ENCODE measurements at places on chromosomes 4 and X. TPM values are rescaled to one million over a fixed set of nuclear protein-coding genes. Genes with fewer than 3 reads are reported as not detected.
A peak's percentile ranks its signal among the peaks of the same experiment; 100 is the strongest.

GRCh38 chr4:30116401-30116800 is 603.8 kb upstream of the PCDH7 start:
- no peaks in the 10 kb centered on the region for H3K27me3 ChIP-seq
- H3K27ac ChIP-seq = no peak overlapping the region
- H3K4me1 ChIP-seq = no peaks in the 10 kb centered on the region

DNA sequence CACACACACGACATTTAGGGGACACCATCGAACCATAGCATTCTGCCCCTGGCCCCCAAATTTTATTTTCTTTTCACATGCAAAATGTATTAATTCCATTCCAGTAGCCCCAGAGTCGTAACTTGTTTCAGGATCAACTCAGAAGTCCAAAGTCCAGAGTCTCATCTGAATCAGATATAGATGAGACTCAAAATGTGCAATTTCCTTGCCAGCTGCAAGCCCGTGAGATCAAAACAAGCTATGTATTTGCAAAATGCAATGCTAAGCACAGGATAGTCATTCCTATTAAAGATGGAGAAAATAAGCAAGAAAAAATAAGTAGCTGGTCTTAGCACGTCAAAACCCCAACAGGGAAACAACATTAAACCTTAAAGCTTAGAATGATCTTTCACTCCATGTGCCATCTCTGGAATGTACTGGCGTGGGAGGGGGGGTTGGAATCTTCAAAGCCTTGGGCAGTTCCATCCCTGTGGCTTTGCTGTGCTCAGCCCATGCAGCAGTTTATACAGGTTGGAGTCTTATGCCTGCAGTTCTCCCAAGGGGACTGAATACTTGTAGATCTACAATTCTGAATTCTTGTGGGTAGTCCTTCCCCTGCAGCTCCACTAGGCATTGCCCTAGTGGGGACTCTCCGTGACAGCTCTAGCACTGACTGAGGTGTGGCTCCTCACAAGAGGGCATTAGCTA is 47.7 kb upstream of the SYTL5 start:
- H3K36me3 ChIP-seq = no peaks in the 10 kb centered on the region
- H3K27ac ChIP-seq = no peak overlapping the region
- no peak for DNase-seq
- H3K27me3 ChIP-seq = no peaks in the 10 kb centered on the region
- no peak overlapping the region for H3K4me3 ChIP-seq

Gene MCTS1
- 30.8 TPM for total RNA-seq

GRCh38 chr4:188282471-188283232 is 143.4 kb downstream of the TRIML1 start:
- H3K27me3 ChIP-seq = peaks cover 11% of the 10 kb centered on the region
- H3K4me1 ChIP-seq = no peaks in the 10 kb centered on the region
- H3K4me3 ChIP-seq = peak overlapping the region; percentile 10
- no peak overlapping the region for H3K27ac ChIP-seq

DNA sequence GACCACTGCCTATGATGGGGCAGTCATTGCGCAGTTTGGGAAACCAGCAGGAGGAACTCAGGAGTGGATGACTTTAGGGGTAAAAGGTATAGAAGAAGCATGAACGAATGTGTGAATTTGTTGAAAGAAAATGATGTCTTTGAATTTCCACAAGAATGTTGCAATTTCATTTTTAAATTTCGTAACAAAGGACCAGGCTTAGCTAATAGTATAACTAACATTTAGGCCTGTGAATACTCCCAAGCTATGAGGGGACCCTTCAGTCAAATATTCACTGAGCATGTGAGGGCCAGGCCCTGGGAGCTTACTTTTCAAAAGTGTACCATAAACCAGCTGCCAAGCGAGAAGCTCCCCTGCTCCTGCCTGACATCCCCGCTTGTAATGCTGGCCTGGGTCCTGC is 5.3 kb downstream of the MPC1L start:
- H3K4me3 ChIP-seq = no peak overlapping the region
- peaks cover 4% of the 10 kb centered on the region for H3K36me3 ChIP-seq
- no peak overlapping the region for H3K27ac ChIP-seq
- no peaks in the 10 kb centered on the region for H3K4me1 ChIP-seq

Gene HERC5
- total RNA-seq = 5.0 TPM

- no peak overlapping the region for H3K4me3 ChIP-seq
- H3K36me3 ChIP-seq = no peaks in the 10 kb centered on the region
- no peak for DNase-seq
- H3K27ac ChIP-seq = no peak overlapping the region
These were observed 65.7 kb upstream of the BEND2 start for GRCh38 chrX:18286322-18286831.

Gene PKD2
- 61.3 TPM for total RNA-seq

DNA sequence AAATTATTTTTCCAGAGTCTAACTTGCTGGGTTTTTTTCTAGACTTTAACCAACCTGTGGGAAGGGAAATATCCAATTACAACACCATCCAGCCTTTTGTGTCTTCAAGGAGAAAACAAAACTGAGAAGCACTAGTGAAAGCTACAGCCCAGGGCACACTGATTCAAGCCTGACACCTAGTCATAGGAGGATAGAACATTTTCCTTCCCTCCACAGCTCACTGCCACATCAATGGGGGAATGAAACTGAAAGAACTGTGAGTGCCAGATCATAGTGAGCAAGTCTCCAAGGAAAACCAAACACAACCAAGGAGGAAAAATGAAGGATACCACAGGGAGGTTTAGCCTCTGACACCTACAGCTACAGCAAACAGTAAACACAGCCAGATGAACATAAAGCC is 43.3 kb upstream of the MAGEA8 start:
- no peaks in the 10 kb centered on the region for H3K36me3 ChIP-seq
- H3K4me1 ChIP-seq = no peaks in the 10 kb centered on the region

DNA sequence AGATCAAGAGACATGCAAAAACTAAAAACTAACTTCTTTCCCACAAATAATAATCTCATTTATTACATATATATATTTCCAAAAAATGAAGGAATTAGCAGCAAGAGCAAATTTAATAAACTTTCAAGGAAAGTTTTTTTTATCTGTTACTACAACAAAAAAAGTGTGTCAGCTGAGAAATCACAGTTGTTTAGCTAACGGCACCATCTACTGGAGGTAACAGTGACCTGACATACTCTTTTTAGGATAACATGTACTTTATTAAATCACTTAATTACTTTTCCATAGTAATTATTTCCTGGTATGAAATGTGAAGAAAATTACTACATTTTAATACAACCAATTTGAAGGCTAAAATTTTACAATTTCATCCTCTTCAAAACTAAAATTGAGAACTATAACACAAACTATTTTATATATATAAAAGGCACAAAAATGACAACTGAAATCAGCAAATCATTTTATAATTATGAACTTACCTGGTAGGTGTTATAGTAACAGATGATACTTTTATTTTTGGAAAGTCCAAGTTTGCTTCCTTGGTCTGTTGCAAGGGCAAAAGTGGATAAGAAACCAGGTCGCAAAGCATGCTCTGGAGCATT is 9.1 kb downstream of the LAMTOR3 start:
- H3K27me3 ChIP-seq = no peaks in the 10 kb centered on the region
- H3K36me3 ChIP-seq = peaks cover 11% of the 10 kb centered on the region

GRCh38 chrX:39479856-39480255 is 617.9 kb downstream of the BCOR start:
- H3K4me1 ChIP-seq = no peaks in the 10 kb centered on the region
- no peak overlapping the region for H3K27ac ChIP-seq
- DNase-seq = no peak
- H3K27me3 ChIP-seq = peaks cover 76% of the 10 kb centered on the region

GRCh38 chr4:174211622-174212044 is 71.8 kb downstream of the FBXO8 start:
- no peaks in the 10 kb centered on the region for H3K36me3 ChIP-seq
- no peak overlapping the region for H3K4me3 ChIP-seq
- H3K27ac ChIP-seq = no peak overlapping the region
- peaks cover 3% of the 10 kb centered on the region for H3K4me1 ChIP-seq

Gene APBB2
- 192 TPM for total RNA-seq

Data from breast epithelium (tissue), 4 donors.